ENCODE measurements at places on chromosomes 2 and 18.

DNA sequence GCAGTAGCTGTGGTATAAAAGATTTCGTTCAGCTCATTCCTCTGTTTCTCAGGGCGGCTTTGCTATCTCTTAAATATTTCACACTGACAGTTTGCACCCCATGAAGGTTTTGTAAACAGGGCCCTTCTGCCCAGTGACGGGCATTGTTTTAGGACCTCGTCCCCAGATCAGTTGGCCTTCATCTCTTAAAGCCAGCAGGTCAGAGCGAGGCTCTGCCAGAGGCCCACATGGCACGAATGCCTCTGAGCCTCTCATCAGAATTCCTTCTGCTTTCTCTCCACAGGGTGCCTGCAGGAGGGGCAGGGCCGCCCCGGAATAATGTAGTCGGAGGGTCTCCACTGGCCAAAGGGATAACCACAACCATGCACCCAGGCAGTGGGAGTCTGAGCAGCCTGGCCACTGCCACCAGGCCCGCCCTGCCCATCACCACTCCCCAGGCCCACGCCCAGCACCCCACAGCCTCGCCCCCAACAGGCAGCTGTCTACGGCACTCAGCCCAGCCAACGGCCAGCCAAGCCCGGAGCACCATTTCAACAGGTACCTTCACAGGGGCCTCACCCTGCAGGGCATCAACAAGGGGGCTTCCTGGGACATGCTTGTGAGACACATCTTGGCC, 177.0 kb downstream of the SEPTIN10 start:
- DNase-seq = no peak

DNA sequence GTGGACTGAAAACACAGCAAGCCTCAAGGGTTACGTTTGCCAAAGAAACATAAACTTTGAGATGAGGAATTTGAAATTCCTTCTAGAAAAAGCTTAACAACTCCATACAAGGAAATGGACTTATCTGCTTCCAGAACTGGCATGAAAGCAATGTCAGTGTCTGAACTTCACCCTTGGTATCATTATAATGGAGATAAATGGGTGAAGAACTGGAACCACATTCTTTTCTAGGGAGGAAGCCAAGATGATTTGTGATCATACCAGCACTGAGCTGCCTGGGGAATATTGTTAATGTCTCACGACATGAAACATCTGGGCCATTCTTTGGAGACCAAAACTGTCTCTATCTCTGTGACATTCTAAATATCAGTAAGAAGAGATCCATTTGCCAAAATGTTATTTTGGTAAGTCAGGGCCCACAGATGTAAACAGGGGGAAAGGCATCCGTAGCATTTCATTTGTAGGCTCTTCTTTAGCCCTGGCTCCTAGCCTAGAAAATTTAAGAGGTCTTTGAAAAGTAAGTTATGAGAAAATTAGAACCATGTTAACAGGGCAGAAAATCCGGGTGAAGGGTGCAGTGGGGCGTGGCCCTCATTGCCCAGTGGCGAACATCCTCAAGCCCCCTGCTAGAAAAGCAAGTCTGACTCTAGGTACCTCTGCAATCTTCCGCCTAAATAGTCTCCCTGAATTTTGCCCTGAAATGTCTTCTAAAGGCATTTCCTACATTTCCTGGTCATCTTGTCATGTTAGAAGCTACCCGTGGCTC, 295.3 kb upstream of the EPAS1 start:
- DNase-seq = no peak

- no peak for DNase-seq
Measured at GRCh38 chr2:241541564-241542277, 16.8 kb upstream of the BOK start.

DNA sequence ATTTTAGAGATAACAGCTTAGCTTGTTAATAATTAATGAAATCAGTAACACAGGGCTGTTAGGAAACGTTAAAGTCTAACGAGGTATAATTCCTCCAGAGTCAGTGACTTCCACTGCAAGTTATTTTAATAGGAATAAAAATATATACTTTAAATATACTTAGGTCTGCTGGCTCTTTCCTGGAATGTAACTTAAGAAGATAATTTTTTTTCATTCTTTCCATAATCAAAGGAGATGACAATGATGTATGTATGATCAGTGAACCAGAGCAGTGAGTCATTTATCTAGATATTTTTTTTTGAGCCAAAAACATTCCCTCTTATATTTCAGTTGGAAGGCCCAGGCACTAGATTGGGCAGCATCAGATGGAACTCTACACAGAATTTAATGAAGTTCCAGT, 104.2 kb upstream of the LYPD1 start:
- DNase-seq = no peak

DNA sequence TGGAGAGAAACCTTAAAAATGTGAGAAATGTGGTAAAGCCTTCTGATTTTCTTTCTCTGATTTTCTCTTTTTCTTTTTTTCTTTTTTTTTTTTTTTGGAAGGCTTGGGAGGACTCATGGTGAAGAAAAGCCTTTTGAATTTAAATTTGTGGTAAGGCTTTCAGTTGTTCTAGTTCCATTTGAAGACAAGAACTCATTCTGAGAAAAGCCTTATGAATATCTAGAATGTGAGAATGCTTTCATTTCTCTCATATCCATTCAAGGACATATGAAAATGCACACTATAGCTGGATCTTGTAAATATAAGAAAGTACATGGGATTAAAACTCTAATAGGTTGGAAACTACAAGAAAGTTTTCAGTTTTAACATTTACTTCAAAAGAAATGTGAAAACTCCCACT, 1045.2 kb upstream of the NRXN1 start:
- no peak for DNase-seq

DNA sequence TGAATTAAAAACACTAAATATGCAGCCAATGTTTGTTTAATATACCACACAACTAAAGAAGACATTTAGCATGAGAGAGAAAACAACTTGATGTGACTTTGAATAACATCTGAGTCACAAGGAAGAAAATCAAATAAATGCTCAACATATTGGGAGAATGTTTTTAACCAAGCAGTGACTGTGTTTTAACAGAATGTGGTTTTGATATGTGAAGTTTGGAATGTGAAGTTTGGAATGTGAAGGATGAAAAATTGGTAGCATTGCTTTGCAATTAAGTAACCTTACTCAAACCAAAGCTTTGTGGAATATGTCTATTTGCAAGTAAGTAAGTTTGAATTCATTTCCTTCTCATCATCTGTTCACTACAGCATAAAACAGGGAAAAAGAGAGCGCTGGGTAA, 128.2 kb upstream of the DNAJC10 start:
- no peak for DNase-seq

GRCh38 chr2:24785671-24786321, 7.4 kb downstream of the PTRHD1 start:
- no peak for DNase-seq

GRCh38 chr2:97963880-97964279, 31.9 kb downstream of the TMEM131 start:
- DNase-seq = no peak

DNA sequence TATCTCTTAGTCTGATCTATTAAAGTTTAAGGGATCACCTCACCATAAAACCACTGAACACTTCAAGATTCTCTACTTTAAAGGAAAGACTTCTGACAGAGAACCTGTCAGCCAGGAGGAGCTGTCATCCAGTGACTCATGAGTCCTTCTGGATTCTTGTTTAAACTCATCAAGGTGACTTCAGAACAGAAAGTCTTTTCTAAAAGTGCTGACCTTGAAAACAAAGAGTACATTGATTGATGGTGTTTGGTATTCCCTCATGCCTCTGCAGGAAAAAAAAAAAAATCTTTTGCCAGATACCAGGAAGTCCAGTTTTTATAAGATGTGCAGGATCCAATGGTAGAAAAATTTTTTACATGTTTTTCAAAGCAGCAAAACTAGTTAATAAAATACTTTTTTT, 12.3 kb downstream of the DSG2 start:
- no peak for DNase-seq

- no peak for DNase-seq
Measured at GRCh38 chr2:62140426-62141141, 55.3 kb upstream of the B3GNT2 start.

DNA sequence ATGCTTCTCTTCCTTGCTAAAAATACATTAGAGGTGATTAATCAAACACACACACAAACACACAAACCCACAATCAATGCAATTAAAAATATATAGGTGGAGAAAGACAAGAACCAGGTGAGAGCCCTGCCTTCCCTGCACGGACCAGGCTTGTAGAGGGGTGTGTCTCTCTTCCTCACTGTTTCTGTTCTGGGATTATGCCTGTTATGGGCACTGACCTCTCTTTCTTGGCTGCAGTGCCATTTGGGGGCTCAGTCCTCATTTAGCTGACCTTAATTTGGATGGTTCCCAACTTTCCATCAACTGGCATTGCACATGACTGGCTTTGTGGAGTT, 89.8 kb downstream of the SH3RF3 start:
- DNase-seq = no peak

DNA sequence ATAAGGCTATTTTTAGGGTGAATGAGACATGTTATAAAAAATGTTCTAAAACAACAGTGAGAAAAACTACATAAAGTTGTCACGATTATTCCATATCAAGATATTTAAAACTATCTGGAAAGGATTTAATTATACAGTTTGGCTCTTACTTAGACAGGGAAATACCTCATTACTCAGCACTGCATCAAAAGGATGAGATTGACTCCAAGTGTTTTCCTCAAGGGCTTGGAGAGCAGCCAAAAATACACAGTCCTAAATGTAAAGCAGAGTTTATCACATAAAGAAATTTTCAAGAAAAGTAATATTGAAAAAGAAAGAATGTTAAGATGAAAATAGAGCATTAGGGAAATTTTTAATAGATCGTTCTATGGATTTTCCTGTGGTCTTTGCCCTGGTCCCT, 285.5 kb upstream of the NETO1 start:
- DNase-seq = no peak

GRCh38 chr2:50953021-50953420, 78.9 kb downstream of the NRXN1 start:
- no peak for DNase-seq

- no peak for DNase-seq
Measured at GRCh38 chr2:216696321-216696720, 972 bp upstream of the IGFBP5 start.

DNA sequence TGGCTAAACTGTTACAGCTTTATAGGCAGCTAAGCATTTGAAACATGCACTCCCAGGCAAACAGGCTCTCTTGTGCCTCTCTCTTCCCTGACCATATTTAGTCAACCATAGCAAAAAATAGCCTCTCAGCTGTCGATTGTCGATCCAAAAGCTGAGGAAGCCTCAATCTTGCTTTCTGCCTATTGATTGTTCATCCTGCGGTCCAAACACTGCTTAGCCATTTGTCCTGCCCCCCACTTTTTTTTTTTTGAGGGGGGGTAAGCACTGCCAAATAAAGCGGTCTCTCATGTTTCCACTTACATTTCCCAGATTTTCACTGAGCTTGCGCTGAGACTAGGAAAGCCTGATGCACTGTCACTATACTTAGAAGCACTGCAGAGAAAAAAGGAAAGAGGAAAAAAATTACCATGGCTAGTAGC, 90.8 kb downstream of the MIB1 start:
- no peak for DNase-seq

DNA sequence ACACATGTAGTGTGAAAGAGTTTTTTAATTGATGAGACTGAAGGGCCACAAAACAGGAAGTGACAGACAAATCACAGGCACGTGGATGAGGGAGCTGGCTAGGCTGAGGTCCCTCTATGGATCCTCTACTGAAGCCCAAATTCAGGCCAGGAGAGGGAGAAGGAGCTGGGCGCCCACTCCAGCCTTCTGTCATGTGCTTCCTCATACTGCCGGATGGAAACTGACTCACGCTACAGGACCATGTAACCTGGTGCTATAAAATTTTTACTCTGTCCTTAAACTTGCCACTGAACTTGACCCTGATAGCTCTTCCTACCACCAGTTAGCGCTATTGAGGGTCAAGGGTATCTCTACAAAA, 31.3 kb downstream of the PSTPIP2 start:
- no peak for DNase-seq

DNA sequence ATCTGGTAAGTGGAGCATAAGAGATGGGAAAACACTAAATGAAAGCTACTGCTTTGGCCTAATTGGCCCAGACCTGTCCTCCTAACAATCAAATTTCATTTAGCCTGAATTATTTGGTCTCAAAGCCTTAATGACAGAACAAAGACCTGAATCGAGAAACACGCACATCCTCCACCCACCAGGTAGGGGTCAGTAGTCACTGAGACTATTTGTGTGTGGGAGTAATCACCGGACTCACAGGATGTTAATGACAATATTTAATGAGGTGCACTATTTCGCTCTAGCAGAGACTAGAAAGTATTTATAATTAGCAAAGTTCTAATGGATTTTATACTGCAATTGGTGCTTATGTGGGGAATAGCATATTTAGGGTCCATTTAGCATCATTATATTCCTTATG, 68.1 kb downstream of the RBM43 start:
- DNase-seq = no peak

DNA sequence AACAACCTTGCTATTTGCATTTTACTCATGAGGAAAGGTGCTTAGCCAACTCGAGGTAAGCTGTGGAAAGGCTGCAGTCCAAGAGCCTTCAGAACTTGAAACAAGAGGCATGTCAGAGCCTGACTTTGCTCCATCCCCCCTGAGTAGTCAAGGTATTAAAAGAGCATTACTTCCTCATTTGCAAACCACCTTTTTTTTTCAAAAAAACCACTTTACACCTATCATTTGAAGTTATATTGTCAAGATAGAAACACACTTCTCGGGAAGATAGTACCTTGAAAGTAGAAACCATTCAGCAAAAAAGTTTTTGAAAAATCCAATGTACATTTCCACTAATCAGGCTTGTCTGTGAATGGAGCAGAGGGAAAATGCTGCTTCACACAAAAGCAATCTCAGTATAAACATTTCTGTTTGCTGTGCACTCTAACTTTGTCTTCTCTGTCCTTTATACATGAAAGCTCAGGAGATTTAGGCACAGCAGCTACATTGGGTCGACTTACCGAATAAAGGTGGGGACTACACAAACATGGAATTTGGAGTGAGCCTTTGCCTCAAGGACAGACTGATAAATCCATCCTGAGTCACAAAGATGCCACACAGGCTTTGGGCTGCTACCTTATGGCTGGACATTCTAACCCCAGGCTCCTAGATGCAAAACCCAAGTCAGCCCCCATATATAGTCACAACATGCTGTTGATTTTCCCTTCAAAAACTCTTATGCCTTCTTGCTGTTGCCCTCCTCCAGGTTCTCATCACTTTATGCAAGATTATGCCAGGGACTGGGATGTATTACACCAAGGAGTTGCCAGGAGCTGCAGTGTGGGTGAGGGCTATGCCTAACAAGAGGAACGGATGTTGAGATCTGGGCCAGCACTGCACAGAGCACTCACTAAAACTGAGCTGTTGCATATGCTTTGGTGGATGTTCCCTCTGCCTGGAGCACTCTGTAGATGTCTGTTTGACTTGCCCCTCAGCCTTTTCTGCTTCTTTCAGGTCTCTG, 41.4 kb upstream of the EML4 start:
- no peak for DNase-seq

Data from stimulated activated CD4-positive, alpha-beta T cell treated with anti-CD3 and anti-CD28 coated beads, Interleukin-12 subunit alpha, Interleukin-12 subunit beta, amount 100 ng/mL, for 24 hours (primary cell).